ENCODE measurements at places on chromosomes 5 and 9.
A peak's percentile ranks its signal among the peaks of the same experiment; 100 is the strongest.

GRCh38 chr9:80791836-80792235 lies 897.5 kb downstream of the TLE1 start:
- no peak for DNase-seq

- peak; percentile 41 for DNase-seq
Measured at GRCh38 chr9:16653491-16654399, 216.7 kb downstream of the BNC2 start.

DNA sequence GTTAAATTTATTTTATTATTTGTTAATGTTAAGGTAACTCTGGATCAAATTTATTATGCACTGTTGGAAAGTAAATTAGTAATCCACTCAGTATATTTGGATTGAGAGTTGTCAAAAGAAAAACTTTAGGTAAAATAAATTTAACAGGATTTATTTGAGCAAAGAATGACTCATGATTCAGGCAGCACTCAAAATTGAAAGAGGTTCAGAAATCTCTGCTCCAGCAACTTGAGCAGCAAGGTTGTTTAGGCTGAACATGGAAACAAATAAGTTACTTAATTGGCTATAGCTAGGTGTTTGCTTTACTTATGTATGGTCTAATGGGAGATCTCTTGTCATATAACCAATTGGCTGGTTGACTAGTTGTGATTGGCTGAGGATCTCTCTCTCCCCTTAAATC lies 296.2 kb upstream of the EDIL3 start:
- no peak for DNase-seq

- DNase-seq: no peak
Measured at GRCh38 chr5:10577371-10578292, 13.8 kb downstream of the ANKRD33B start.

DNA sequence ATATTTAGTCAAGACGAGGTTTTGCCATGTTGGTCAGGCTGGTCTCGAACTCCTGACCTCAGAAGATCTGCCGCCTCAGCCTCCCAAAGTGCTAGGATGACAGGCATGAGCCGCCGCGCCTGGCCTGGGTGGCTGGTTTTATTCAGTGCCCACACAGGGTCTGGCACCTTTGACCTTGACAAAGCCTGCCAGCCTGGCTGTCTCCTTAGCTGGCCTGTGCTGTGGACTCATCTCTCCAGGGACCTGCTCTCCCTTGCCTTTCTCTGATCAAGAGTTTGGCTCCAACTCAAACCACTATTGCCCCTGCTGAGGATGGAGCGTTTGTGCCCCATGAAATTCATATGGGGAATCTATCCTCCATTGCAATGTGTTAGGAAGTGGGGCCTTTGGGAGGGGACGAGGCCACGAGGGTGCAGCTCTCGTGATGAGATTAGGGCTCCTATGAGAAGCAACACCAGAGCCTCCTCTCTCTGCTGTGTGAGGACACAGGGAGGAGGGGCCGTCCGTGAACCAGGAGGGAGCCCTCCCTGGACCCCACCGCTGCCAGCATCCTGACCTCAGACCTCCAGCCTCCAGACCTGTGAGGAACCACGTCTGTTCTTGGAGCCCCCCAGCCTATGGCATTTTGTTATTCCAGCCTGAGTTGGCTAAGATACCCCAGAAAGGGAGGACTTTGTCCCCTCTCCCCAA lies 45.0 kb downstream of the MRPL36 start:
- DNase-seq: no peak

- DNase-seq: peak; percentile 26
Measured at GRCh38 chr5:137015540-137016116, 483.5 kb downstream of the SPOCK1 start.

DNA sequence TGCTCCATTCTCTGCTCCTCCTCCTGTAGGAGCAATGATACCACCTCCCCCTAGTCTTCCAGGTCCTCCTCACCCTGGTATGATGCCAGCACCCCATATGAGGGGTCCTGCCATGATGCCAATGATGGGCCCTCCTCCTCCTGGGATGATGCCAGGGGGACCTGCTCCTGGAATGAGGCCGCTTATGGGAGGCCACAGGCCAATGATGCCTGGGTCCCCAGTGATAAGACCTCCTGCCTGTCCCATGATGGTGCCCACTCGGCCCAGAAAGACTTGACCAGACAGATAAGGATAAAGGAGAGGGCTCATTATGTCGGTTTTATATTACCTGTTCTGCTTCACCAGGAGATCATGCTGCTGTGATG lies 26.2 kb upstream of the IQGAP2 start:
- DNase-seq: no peak

GRCh38 chr5:90494043-90494442 lies 19.4 kb downstream of the POLR3G start:
- no peak for DNase-seq

GRCh38 chr9:97510797-97511654 lies 9.6 kb downstream of the TMOD1 start:
- no peak for DNase-seq

DNA sequence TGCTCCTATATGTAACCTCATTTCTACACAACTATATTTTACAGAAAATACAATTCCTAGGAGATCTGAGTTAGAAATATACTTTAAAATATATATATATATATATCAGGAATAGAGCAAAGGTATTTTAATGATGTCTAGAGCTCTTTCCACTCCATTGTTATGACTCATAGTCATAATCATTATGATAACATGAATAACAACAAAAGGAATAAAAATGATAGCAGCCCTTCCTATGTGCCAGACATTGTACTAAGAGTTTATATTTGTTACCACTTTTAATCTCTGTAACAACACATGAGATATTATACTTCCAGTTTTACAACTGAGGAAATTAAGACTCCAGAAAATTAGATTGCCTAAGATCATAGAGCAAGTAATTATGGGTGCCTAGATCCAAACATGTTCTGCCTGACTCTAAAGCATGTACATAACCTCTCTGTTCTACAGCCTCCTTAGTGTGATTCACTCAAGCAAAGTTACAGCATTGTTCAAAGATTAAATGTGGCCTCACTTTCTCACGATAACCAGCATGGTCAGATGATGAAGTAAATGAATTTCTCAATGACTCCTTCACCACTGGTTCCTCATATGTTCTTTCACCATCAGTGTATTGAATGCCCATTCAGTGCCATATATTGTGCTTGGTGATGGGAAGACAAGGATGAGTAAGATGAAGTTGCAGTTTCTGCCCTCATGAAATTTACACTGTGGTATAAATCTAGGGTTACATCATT lies 452.1 kb downstream of the EFNA5 start:
- no peak for DNase-seq

GRCh38 chr9:135949501-135950134 lies 11.6 kb downstream of the UBAC1 start:
- DNase-seq: peak; percentile 20

- DNase-seq: no peak
Measured at GRCh38 chr9:36893184-36893583, 140.9 kb downstream of the PAX5 start.

GRCh38 chr5:172713113-172713808 lies 57.7 kb downstream of the DUSP1 start:
- peak; percentile 82 for DNase-seq

DNA sequence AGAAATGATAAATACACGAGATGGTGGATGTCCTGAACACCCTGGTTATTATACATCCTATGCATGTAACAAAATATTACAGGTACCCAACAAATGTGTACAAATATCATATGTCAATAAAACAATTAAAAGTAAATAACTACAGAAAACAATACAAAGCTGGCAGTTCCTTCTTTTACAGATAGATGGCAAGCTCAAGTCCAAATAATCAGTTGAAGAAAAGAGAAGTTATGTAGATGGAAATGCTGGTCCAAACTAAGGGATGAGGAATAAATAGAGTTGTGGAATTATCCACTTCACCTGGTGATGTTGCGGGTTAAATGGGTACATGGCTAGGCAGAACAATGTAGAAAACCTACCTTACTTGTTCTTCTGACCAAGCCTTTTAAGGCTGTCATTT lies 79.4 kb downstream of the PALM2AKAP2 start:
- no peak for DNase-seq

DNA sequence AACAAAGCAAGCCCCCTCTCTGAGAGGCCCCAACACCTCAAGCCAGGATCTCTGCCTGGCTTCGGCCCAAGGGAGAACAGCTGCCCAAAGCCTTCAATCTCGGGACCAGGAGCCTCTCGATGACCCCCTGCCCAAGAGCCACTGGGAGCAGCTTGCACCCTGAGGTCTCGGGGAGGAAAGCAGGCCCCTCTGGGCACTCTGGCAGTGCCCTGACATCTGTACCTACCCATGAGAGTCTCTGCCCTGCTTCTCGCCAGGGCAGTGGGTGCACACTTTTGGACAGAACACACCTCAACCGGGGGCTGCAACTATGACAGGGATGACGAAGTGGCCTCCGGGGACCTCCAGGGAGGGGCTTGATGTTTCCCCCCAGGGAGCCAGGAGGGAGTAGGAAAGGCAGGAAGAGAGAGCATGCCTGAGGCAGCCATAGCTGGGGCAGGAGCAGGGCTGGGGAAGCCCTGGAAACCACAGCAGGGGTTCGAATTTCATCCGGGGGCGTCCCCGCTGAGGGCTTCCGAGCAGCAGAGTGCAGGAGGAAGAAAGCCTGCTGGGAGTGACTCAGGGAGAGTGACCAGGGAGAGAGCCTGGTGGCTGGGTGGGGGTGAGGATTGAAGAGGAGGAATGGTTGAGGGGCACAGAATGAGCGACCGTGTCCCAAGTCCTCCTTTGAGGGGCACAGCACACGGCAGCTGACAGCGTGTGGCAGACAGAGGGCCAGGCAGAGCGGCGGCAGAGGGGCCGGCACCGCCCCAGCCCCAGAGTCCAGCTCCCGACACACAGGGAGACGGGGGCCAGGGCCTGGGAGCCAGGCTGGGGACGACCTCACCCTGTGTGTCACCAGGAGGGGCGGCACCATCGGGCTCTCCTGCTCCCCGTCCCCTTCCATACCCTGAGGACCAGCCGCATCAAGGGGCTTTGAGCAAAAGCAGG lies 1.8 kb downstream of the LPCAT1 start:
- DNase-seq: no peak

- peak; percentile 12 for DNase-seq
Measured at GRCh38 chr9:10168241-10168640, 444.6 kb downstream of the PTPRD start.

- DNase-seq: no peak
Measured at GRCh38 chr9:133919253-133920115, 72.6 kb downstream of the VAV2 start.

GRCh38 chr5:157371655-157372471 lies 88.2 kb upstream of the NIPAL4 start:
- no peak for DNase-seq

GRCh38 chr5:53360811-53361210 lies 119.6 kb upstream of the FST start:
- DNase-seq: no peak

DNA sequence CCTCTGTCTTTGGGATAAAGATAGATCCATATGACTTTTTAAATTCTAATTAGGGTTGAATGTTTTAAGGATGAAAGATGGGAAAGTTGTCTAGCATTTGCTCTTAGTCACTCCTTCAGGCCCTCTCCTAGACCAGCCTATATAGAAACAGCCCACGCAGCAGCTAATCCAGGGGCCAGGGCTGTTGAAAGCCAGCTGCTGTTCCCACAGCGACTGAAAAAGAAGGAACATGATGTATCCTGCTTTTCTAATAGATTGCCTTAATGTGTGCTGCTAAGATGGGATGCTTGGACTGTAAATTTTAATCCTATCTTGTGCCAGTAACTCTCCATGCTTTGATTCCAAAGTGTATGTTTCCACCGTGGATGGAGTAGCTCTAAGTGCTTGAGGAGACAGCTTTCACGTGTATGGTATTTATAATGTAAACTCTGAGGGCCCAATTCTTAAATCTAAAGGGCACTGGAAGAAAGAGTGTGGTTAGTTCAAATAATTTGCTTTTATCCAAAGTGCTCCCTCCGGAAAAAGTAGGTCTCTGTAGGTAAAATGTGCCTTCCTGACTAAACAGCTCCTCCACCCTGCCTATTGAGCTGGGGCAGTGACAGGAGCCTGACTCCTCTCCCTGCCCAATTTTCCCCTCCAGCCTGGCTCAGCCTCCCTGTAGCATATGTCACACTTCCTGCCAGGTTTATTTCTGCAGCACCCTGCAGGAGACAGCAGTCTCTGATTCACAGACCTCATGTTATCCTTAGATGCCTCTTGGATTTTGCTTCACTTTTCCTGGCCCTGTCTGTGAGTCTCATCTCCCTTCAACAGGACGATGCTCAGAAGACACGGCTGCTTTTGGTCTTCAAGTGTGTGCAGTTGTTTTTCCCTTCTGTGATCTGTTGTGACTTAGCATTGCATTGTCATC lies 33.2 kb downstream of the SLC36A1 start:
- DNase-seq: no peak

- no peak for DNase-seq
Measured at GRCh38 chr5:178215280-178216002, 11.1 kb downstream of the HNRNPAB start.

GRCh38 chr9:34413231-34413852 lies 36.6 kb upstream of the MYORG start:
- peak; percentile 92 for DNase-seq

Measured in eye (tissue), 1 donor.